G401 (cell line): ENCODE measurements at places on chromosomes 2 and 18.

DNA sequence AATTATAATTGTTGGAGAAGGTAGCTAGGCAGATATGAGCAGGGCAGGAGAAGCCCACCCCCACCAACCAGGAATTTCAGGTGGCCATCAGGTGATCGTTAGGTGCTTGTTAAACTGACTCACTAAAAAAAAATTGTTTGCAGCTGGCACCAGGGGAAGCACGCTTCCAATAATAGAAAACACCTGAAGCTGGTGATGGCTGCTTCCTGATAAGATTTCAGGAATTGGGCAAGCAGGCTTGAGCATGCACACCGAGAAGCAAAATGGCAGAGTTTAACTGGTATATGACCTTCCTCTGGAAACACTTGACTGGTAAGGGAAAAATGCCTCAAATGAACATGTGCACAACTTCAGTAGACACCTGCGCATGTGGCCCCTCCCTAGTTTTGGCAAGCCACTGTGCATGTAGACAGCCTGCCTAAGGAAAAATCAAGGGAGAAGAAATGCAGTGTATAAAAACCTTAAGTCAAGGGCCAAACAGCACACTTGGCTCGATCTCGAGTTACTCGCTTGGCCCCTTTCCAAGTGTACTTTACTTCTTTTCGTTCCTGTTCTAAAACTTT lies 292.8 kb downstream of the CCDC85A start:
- no peak for DNase-seq

- DNase-seq, result no peak
Observed at GRCh38 chr2:236644502-236644911, 74.9 kb downstream of the ACKR3 start.

GRCh38 chr2:182088681-182089320 lies 103.1 kb downstream of the PPP1R1C start:
- DNase-seq, result no peak

GRCh38 chr2:20635113-20635510 lies 15.8 kb downstream of the HS1BP3 start:
- no peak for DNase-seq

DNA sequence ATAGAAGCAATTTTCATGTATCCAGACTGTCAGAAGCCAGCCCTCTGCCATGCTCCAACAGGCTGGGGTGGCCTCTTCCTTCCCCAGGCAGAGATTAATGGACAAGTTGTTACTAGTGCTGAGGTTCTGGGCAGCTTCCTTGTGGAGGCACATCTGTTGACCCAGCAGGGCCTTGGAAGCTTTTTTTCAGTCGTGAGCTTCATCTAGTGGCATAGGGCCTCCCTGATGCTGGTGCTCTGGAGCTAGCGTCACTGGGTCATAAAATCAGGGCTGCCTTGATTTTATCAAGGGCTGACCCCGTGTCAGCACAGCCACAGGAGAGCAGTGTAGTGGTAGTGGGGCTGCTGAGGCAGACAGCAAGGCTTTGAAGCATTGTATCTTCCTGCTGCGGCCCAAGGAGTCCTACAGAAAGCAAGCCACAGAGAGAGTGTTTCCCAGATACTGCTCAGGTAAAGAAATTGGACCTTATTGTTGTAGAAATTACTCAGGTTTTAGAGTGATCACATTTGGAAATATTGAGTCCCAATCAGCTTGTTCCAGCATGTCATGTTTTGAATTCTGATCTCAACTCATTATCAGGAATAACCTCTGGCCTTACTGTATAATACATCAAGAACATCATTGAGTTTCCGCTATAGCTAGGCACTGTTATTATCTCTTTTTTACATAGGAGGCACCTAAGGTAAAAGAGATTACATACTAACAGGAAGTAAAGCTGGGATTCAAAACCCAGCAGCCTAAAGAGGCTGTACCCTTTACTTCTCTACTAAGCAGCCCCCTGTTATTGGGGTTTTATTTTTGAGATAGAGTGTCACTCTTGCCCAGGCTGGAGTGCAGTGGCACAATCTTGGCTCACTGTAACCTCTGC lies 92.3 kb upstream of the ALPP start:
- DNase-seq, result no peak

GRCh38 chr2:42079737-42080287 lies 32.0 kb downstream of the PKDCC start:
- no peak for DNase-seq

DNA sequence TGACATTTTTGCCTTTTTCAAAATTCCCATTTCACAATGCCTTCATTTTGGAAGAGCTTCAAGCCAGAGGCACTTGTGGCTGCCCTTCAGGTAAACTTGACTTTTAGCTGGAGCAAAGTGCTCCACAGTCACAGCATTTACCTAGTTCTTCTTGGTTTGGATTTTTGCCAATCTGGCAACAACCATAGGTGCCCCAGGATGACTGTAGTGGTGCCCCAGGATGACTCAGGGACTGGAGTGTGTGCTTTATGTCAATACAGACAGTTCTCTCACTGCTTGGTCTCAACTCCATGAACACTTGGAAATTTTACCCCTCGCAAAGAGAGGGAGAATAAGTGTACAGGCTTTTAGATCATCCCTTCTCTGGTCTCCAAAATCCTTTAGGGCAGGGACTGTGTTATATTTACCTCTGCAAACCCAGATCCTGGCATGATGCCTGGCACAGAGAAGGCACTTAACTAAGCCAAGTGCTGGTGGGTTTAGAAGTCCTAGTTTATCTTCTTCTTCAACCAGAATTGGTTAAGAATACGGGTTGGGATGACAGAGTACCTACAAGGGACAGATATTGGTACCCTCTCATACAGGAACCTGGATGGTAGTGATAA lies 15.3 kb upstream of the PTPN4 start:
- no peak for DNase-seq

GRCh38 chr18:44668270-44668975 lies 12.3 kb upstream of the SETBP1 start:
- no peak for DNase-seq

GRCh38 chr2:26395394-26395793 lies 6.3 kb upstream of the DRC1 start:
- peak; percentile 19 for DNase-seq

DNA sequence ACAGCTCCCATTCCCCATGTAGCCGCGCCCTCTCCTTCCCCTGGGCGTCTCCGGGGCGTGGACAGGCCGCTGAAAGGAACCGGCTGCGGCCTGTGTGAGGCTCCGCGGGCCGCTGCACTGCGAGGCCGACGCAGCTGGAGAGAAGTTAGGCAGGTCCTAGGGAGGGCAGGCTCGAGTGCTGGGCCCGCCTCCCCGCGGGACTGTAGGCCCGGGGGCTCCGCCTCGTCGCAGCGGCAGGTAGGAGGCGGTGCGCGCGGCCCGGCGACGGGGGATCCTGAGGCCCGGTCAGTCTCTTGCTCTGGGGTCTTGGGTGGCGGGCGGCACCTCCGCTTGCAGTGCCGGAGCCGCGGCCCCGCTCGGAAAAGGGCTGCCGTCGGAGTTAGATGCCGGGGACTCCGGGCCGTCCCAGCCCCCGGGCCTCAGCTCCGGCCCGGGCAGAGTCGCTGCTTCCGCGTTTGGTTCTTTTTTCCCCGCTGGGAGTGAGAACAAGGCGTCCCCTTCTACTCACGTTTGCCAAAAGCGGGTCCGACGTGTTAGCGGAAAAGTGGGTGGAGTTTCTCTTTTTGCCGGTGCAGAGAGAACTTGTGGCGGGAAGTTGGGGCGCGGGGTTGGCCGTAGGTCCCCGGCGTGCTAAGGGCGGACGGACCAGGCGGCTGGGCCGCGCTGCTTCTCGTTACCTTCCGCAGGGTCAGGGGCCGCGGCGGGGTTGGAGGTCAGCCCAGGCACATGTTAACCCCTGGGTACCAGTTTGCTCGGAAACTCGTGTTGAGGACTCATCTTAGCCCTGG lies at the start of gene VRK2:
TSS of gene VRK2 (plus strand) at position 222 of the 788 bp plus-strand sequence. CDS start 2,026 bp downstream, outside the sequence.
- peak; percentile 34 for DNase-seq

GRCh38 chr18:38980420-38980819 lies 1414.8 kb upstream of the CELF4 start:
- no peak for DNase-seq

- DNase-seq, result no peak
Observed at GRCh38 chr2:192544371-192544955, 349.7 kb upstream of the TMEFF2 start.

GRCh38 chr2:70030724-70031420 lies 56.4 kb upstream of the PCBP1 start:
- DNase-seq, result no peak

DNA sequence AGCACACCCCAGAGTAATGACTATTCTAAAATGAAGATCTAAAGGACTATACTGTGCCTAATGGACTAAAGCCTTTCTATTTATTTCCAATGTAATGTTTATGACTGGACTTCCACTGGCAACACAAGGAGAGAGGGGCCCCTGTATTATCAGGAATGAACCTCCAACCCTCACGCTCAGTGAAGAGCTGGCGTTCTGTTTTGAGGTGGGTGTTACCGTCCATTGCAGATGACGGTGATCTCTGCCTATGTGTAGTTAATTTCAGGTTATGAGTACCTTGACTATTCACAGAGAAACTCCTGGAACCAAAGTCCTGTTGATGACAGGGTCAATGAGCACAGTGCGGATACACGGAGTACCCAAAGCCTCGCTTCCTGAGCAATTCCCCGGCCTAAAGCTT lies 85.4 kb downstream of the MEP1B start:
- DNase-seq, result no peak
